ENCODE measurements at places on chromosomes 7 and 10. TPM values are rescaled to one million over a fixed set of nuclear protein-coding genes. Genes with fewer than 3 reads are reported as not detected.

Gene NUTM2E
- total RNA-seq = 0.52 TPM

Gene BNIP3
- 41.0 TPM for total RNA-seq

Gene EVX1
- 0.07 TPM for total RNA-seq

Gene SPDYE16
- total RNA-seq = not detected

Gene ETV1
- 2.7 TPM for total RNA-seq

Gene GBX1
- not detected for total RNA-seq

Gene ZNF503
- total RNA-seq = 13.0 TPM

Gene PSAP
- 910 TPM for total RNA-seq

Gene GIMAP2
- not detected for total RNA-seq
